NCI-H774 (cell line): ENCODE measurements at places on chromosomes 12 and 14.
A peak's percentile ranks its signal among the peaks of the same experiment; 100 is the strongest.

- no peak for DNase-seq
These were observed 11.3 kb upstream of the C12orf76 start for GRCh38 chr12:110059651-110060000.

GRCh38 chr14:74821267-74821915 is 54.6 kb downstream of the PROX2 start:
- no peak for DNase-seq

GRCh38 chr12:57460841-57461275 is 1.3 kb downstream of the GLI1 start:
- no peak for DNase-seq

DNA sequence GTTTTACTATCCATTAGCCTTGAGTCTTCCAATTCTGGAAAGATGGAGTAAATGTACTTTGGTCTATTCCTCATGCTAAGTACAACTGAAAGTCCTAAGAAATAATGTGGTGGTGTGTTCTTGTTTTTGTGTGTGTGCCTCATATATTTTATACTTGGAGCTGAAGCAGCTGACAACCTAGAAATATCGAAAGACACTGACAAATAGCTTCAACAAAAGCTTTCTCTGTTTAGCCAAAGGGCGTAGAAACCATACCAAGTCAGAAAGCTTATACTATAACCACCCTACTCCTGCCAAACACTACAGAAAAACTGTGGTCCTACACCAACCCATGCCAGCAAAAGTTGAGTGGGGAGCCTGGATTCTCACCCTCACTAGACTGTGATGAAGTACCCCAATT is 188.4 kb downstream of the GPHN start:
- DNase-seq, result no peak

DNA sequence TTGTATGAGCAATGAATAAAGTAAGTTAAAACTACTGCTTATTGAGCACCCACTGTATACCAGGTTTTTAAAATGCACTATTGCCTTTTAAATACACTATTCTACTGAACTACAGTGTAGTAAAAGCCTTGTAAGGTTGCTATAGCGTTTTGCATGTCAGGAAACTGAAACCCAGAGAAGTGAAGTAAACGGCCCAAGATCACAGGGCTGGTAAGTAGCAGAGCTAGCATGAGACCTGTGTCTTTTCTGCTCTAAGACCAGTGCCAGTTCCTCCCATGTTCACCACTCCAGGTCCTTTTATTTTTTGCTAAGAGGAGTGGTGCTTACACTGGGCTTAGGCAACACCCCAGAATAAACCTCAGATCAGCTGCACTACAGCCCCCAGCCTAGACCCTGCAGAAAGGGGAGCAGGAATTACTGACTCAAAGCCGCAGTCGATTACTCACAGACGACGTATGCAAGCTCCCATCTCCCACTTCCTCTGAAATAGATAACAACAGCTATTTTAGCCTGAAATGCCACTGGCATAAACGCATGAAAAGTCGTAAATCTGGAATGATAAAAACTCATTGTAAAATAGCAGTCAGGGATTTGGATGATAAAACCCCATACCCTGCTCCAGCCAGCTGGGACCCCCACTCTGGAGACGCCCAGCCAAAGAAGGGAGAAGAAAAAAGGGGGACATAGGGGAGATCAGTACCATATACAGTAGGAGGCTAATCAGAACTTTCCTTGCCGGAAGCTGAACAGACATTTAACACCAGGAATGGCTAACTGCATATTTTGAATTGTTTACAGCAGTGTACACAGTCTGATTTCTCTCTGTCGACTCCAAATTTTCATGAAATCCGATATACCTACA is 108.3 kb downstream of the NUAK1 start:
- no peak for DNase-seq

- no peak for DNase-seq
These were observed 102.7 kb downstream of the TMEM30B start for GRCh38 chr14:61178226-61179060.

GRCh38 chr12:113416091-113416754 is 6.0 kb upstream of the SDSL start:
- no peak for DNase-seq

DNA sequence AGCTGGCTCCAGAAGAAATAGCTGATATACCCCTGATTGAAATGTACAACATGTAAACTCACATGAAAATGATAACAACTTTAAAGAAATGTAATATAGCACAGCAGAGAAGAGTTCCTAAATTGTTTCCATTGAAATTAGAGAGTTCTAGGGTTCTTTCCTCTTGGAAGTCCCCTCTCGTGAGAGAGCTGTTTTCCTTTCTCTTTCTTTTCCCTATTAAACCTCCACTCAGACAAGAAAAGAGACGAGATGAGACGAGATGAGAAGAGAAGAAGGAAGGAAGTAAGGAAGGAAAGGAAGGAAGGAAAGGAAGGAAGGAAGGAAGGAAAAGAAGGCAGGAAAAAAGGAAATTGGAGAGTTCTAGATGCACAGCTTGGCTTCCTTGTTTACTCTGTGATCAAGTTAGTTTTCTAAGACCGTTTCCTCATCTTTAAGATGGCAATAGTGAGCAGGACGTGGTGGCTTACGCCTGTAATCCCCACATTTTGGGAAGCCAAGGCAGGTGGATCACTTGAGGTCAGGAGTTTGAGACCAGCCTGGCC is 11.9 kb downstream of the DRAM1 start:
- no peak for DNase-seq

DNA sequence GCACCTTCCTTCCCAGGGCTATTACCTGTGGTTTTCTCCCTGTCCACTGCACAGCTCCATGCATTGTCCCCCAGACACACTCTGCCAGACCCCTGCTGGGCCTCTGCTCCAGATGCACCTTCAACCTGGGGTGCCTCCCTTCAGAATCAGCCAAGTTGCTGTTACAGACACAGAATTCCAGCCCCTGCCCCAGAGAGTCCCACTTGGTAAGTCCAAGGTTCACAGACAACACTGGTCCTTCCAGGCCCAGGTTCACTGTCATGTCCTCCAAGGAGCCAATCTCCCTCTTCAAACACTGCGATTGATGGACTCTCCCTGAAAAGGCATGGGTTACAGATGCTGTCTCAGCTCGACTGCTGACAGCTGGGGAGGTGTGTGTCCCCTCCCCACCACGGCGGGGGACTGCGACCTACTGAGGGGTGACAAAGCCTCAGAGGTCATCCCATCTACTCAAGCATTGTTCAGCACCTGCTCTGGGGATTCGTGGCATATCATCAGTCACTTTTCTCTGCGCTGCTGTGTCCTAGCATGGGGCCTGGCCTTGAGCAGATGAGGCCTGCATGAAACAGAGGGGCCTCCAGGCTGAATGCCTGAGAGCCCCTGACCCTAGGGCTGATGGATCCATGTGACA is 24.3 kb downstream of the CALM1 start:
- no peak for DNase-seq

DNA sequence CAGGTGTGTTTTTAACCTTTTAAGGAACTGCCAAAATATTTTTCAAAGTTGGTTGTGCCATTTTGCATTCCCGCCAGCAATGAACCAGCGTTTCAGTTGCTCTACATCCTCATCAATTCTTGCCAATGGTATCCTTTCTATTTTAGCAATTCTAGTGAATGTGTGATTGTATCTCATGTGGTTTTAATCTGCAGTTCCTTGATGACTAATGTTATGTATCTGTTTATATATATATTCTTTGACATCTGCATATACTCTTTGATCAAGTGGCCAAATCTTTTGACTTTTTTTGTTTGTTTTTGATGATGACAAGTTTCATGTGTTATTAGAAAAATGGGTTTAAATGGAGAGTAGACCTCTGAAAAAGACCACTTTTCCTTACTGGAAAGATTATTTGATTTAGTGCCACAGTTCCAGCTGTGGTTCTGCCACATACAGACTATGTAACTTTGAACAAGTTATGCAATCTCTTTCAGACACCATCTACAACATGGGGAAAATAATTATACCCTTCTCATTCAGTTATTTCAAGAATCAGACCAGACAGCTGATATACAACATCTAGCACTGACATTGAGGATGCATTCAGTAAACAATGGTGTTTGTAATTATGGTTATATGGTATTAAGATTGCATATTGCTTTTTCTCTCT is 146.3 kb upstream of the CNOT2 start:
- DNase-seq, result no peak

DNA sequence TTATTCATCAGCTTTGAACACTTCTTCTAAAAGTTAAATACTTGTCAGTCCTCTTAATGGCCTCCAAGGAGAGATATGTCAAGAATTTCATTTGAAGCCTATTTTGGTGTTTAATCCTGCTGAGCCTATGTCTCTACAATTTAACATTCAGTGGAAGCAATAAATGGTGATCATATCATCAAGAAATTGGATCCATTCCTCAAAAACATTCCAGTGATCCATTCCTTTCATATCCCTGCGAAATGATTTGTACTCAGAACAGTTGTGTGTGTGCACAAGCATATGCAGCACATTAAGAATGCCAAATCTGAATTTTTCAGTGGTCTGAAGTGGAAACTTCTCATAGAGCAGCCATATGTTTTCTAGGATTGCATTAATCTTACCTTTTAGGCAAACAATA is 373.7 kb upstream of the SYT1 start:
- DNase-seq, result no peak

GRCh38 chr12:107929436-107929835 is 154.9 kb downstream of the ASCL4 start:
- DNase-seq, result peak; percentile 40

GRCh38 chr12:56081393-56082347 is 1.7 kb downstream of the ERBB3 start:
- DNase-seq, result no peak

GRCh38 chr12:92414170-92415070 is 268.8 kb upstream of the BTG1 start:
- no peak for DNase-seq

DNA sequence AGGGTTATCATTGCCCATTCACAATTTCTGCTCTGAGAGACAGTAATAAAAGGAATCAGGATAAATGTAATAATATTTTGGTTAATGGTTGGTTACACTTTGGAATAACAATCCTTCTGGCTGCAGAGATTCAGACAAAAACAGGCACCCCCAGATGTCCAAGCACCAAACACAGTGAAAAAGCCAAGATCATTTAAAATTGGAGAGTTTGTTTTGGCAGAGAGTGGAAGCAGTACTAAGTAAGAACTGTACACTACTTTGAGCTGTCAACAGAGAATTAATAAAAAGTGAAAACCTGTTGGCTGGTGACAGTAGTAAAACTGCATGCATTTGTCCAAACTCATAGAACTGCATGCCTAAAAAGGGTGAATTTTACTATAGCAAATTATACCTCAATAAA is 15.6 kb upstream of the IL22 start:
- no peak for DNase-seq

DNA sequence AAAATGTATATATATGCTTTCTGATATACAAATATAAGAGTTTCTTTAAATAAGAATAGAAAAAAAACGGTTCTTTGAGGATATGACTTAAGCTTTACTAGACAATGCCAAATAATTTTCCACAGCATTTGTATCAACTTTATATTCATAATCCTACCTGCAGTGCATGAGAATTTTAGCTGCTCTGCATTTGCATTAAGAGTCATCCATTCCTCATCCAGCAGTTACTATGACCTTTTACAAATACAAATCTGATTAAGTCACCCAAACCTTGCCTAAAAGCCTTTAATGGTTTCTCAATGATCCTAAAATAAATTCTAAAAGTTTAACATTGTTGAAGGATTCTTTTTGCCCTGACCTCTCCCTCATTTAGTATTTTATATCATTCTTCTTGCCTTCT is 116.5 kb downstream of the MGAT4C start:
- no peak for DNase-seq

- no peak for DNase-seq
These were observed 1311.5 kb downstream of the TMEM121 start for GRCh38 chr14:106837870-106838269.

DNA sequence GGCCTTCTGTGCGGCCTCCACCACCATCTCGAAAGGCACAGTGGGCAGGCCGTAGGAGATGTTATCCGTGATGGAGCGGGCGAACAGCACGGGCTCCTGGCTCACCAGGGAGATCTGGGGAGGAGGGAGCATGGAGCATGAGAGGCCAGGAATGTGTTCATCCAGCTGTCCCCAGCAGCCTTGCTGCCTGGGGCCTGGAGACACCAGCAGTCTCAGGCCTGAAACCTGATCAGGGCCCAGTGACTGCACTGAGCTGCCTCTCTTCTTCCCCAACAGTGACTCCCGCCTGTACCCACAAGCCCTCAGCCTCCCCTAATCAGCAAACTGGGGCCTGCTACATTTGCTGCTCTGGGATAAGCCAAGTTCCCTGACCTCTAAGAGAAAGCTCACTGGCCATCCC is 30.9 kb downstream of the ABCB9 start:
- no peak for DNase-seq

GRCh38 chr12:69150083-69150795 is 89.1 kb upstream of the CPSF6 start:
- no peak for DNase-seq

DNA sequence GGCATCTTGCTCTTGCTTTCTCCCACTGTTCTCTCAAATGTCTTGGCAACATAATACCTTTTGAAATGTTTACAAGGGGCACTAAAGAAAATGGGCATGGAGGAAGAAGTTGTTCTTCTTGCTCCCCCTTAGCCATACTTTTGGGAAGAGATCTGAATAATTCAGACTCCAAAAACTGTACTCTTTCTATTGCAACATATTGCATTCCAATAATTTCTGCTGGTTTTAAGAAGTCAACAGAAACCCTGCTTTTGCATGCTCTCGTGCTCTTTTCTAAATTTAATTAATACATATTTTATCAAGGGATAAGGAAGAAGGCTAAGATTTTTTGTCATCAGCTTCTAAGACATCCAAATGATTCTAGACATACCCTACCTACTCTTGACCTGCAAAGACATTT is 409.9 kb upstream of the SOX5 start:
- no peak for DNase-seq

DNA sequence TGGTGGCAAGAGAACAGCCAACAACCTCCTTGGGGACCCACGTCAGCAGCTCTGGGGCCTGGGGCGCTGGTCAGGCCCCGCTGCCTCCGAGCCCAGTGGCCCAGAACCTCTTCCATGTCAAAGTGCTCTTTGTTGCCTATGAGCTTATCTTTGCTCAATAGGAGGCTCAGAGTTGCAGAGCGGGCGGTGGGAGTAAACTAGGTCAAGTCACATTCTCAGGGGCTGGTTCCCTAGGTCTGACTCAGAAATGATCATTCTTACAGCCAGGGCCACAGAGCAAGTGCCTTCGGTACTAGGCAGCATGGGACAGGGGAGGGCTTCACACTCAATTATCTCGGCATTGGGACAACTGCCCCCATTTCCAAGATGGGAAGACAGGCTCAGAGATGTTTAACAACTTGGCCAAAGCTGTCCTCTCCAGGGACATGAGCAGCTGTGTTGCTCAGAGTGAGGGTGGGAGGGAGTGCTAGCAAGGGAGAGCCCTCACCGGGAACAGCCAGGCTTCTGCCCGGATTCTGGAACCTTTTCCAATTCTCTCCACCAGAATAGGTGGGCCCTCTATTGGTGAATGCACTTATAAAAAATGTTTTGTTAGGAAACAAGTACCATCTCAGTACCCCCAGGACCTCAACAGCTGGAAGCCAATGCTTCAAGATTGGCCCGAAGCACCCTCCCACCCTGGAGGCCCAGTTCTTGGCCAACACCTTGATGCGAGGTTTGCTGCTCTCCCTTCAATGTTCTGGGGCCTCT is 11.9 kb downstream of the SLC25A29 start:
- DNase-seq, result no peak
